ENCODE measurements at places on chromosomes 16 and 17.
A peak's percentile ranks its signal among the peaks of the same experiment; 100 is the strongest.

- no peak for DNase-seq
Observed at GRCh38 chr17:38897176-38897575, 27.3 kb downstream of the LASP1 start.

DNA sequence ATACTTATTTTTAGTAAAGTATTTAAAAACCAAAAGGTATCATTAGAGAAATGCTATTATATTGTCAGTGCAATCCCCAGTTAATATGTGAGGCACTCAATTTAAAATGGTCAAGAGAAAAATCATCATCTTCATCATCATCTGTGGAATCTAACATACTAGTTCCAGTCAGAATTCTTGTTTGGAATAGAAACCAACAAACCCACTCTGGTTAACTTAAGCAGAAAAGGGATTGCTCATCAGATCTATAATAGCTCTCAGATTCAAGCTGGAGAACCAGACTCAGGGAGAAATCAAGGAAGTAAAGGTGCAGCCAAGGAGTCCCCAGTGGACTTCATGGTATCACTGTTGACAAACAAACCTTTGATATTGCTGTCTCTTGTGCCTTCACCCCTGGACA lies 43.7 kb upstream of the KCNJ16 start:
- DNase-seq, result no peak

GRCh38 chr17:44120851-44121605 lies 2.4 kb downstream of the HDAC5 start:
- no peak for DNase-seq

DNA sequence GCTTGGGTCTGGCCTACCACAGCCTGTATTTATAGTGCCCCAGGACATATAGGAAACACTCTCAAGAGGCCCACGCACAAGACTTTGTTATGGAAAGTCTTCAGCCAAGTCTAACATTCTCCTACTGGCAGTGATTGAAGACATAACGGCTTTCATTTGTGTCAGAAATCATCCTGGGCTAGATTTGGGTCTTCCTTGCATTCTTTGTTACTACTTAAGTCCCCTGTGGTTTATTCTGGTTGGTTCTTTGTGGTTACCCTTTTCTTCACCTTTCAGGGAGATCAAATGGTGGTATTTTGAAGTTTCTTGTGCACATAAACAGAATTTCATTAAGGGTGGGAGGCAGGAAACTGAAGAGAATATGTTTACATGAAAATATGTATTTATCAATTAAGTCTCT lies 37.7 kb downstream of the REXO5 start:
- DNase-seq, result no peak

DNA sequence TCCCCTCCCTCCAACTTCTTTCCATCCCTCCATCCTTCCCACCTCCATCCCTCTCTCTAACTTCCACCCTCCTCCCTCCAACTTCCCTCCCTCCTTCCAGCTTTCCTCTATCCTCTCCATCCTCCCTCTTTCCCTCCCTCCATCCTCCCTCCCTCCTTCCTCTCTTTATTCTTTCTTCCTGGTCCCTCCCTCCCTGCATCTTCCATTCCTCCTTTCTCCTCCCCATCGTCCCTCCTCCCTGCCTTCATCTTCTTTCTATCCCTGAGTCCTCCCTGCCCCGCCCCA lies 11.8 kb downstream of the CACNG4 start:
- no peak for DNase-seq

DNA sequence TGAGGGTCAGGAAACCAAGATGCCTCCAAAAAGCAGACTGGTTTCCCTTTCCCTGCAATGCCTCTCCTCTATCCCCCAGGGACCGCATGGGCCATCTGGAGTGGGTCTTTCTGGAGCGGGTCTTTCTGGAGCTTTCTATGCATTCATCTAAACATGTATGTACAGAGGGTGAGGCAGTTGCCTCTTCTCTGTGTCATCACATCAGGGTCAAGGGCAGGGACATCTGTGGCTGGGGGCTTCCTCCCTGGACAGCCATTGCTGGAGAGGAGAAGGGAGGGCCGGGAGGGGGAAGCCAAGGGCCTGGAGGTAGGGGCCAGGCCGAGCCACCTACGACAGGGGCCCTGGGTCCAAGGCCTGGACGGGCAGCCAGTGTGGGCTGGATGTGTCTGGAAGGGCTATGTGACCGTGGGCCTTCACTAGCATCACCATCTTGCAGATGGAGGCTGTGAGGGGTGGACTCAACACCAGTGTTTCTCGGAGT lies 840 bp downstream of the ADCY7 start:
- DNase-seq, result no peak

- DNase-seq, result no peak
Observed at GRCh38 chr17:14268264-14268663, 31.6 kb upstream of the CDRT15 start.

GRCh38 chr16:68346892-68347480 lies 36.2 kb downstream of the PRMT7 start:
- DNase-seq, result no peak

GRCh38 chr17:57747221-57748017 lies 2.3 kb upstream of the CCDC182 start:
- DNase-seq, result peak; percentile 5

- no peak for DNase-seq
Observed at GRCh38 chr17:52105591-52105990, 52.9 kb downstream of the CA10 start.

- no peak for DNase-seq
Observed at GRCh38 chr17:31467502-31468256, 76.2 kb downstream of the RAB11FIP4 start.

- no peak for DNase-seq
Observed at GRCh38 chr17:82247182-82247823, 18.5 kb downstream of the SLC16A3 start.

DNA sequence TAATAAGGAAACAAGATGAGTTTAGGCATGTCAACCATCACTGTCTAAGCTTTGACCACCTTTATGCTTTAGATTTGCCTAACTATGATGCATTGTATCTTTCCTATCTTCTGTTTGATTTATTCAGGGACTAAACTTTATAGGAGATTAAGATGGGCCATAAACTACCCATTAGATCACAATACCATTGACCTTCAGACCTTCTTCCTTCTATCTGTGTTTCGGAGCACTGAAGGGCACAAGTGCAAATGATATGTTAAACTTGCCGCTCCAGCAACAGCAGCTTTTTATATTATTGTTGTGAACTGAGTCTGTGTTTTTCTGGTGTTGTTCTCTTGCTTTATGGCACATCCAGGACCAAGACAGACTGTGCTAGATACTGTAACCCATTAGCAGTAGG lies 16.6 kb upstream of the ALDH3A2 start:
- no peak for DNase-seq

- no peak for DNase-seq
Observed at GRCh38 chr16:24524855-24525677, 14.3 kb upstream of the RBBP6 start.

DNA sequence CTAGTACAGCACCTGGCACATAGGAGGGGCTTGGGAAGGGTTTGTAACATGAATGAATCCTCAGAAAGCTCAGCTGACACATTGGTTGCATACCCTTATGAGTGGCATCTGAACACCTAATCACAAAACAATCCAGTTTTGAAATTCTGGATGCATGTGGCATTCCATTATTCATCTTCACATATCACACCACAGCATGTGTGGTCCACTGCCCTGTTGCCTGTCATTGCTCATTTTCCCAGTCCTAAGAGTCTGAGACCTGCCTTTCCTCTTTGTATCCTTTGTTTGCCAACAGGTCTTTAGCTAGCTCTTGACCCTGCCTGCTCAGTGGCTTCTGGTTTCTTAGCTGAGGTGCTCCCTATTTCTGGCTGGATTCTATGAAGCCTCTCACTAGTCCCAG lies 170.8 kb upstream of the ASIC2 start:
- DNase-seq, result no peak

DNA sequence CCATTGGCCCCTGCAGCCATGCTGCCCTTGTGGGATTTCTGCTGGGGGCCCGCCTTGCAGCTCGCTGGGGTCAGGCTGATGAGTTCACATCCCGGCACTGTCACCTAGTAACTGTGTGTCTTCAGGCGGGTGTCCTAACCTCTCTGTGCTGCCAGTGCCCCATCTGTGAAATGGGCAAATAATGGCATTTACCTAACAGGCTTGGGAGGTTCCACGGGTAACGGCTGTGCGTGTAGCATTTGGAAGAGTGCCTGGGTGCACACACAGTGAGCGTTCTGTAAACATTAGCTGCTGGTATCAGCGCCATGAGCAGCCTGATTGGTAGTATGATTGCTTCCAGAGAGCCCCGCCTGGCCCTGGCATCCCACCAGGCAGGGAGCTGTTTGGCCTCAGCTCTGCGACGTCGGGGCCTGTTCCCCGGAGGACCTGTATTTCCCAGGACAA lies 167.3 kb upstream of the GSE1 start:
- no peak for DNase-seq

- no peak for DNase-seq
Observed at GRCh38 chr16:56140645-56141044, 50.6 kb upstream of the GNAO1 start.

DNA sequence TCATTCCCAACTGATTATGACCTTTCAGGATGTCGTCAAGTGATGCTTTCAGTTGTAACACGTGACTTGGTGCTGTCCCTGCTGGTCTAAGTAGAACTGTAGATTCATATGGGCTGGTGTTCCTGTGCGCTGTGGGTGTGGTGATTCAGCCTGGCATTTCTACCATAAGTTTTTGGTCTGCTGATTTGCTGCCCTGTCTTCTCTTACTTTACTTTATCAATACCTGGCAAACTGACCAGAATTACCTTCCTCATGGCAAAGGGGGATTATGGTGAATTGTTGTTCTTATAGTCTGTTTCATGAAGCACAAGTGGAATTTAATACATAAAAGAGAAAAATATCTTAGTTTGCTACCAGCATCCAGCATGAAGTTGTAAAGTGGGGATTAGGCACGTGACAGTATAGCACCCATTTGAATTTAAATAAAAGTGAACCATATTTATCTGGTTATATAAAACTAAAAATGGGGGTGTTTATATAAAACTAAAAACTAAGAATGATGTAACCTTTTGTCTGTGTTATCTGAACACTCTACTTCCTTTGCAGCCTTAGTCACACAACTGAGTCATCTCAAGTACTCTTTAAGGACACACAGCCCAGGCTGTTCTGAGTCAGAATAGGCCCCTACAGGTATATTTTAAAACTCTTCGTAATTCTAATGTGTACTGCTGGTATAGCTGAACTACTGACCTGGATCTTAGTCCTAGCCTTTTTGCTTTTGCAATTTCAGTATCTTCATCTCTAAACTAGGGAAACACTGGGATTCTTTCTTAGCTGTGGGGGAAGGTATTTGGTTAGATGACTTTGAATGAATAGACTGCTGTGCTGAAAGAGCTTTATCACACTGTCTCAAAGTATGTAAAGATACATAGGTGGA lies 28.3 kb downstream of the TTC19 start:
- no peak for DNase-seq

DNA sequence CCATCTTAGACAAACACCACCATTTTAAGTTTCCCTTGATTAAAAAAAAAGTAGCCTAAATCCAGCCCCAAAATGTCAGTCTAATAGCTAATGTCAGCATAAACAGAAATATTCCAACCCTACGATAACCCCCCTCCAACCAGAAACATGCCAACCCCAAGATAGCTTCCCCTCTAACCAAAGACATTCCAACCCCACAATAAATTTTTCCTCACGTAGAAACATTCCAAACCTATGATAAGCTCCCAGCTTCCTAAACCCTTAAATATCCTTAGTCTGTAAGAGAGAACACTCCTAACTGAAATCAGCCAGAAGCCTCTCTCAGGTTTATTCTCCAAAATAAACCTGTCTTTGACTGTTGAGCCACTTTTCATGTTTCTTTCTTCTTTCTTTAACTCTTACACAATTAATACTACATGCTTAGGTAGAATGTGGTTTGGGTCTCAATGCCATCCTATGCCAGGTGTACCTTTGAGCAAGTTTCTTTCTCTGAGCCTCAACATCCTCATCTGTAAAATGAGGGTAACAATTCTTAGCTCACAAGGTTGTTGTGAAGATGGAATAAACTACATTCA lies 10.5 kb upstream of the KRT38 start:
- DNase-seq, result no peak

DNA sequence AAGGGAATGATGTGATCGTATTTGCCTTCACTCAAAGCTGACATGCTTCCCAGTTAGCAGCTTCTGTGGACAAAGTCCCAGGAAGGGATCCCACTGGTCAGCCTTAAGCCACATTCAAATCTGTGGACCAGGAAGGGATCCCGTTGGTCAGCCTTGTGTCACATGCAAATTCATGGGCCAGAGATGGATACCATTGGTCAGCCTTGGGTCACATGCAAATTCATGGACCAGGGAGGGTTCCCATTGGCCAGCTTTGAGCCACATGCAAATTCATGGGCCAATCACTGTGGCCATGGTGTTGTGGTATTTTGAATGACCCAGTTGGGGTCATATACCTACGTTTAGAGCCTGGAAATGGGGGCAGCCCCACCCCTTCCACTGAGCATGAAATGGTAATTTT lies 201.6 kb downstream of the HS3ST4 start:
- DNase-seq, result no peak

- no peak for DNase-seq
Observed at GRCh38 chr16:2331199-2331930, 9.2 kb downstream of the ABCA3 start.

DNA sequence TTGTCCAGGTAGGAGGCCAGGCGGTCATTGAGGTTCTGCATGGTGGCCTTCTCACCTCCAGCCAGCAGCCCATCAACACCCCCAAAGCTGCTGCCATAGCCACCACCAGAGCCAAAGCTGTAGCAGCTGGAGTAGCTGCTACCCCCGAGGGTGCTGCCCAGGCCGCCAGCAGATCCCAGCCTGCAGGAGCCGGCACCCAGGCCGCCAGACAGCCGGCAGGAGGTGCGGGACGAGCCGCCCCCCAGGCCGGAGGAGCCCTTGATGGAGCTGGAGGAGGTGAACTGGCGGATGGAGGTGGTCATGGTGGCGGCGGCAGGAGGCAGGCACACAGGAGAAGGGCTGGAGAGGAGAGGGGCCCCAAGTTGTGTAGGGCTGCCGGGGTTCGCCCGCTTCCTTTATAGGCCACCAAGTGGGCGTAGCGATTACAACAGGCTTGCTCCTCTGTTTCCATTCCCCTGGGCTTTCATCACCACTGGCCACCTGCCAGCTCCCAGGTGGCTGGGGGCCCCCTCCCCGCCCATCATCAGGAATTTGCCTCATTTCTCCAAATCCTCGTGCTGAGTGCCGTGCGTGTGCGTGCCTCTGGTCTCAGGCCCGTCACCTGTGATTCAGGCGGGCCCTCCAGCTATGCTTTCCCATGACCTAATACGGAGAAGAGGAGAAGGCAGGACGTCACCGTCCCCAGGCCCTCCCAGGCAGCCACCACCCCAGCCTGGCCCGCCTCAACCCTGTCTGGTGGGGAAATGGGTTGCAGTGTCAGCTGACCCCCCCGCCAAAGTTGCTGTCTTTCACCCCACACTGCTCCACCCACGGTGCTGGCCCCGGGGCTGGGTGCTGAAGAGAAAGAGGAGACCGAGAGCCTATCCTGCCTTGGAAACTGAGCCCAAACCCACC lies at the start of gene KRT17:
TSS of gene KRT17 (minus strand) at position 368 of the 894 bp plus-strand sequence. CDS start at position 302, 66 bp downstream.
- DNase-seq, result no peak

DNA sequence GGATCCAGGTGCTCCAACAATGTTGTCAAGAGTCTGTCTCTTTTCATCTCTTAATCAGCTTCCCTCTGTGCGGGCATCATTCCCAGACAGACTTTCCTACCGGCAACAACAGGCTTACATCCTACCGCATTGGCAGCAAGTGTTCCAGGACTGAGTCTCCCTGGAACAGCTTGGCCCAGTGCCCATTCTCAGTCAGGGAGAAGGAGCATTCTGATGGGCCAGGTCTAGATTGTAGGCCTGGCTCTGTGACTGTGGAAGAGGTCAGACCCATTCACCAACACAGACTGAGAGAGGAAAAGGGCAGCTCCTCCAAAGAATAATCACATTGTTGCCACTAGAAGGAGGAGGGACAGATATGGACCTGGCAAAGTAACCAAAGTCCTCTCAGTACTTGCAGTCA lies 68.1 kb upstream of the TMEM132E start:
- no peak for DNase-seq

- no peak for DNase-seq
Observed at GRCh38 chr17:71417142-71417541, 703.7 kb upstream of the SOX9 start.

Measured in T follicular helper cell (primary cell).